GOT3 (cell line): ENCODE measurements at places on chromosomes 6 and 20.

DNA sequence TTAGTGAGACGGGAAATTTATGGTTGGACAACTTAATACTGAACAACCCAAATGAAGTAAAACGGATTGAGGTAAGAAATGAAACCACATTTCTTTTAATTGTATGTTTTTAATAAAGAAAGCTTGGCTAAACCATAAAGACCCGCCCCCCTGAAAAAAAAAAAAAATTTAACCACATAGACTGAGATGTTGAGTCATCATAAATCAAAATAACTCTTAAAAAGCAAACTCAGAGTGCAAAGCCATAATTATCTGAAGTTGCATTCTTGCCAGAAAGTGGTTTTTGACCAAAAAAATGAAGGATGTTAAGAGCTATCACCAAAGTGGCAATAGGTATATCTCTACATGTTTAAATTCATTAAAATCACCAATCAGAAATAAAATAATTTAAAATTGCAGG is 101.8 kb upstream of the COL21A1 start:
- no peak for DNase-seq

GRCh38 chr6:33947916-33948594 is 144.3 kb upstream of the MLN start:
- DNase-seq = no peak

DNA sequence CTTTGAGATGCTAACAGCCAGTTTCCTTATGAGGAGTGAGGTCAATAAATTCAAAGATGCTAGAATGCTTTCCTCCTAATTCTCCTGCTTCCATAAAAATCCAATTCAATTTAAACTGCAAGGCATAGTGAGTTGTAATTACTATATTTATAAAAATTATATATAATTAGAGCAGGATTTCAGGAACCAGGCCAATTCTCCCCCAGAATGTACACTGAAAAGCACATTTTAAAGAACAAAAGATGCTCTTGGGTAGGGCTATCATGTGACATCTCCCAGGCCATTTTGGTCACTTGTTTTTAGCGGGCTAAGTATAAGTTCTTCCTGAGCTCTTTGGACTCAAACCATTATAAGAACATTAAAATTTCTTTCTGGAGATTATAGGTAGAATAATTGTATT is 195.7 kb upstream of the KCNG1 start:
- DNase-seq = no peak

- no peak for DNase-seq
Measured at GRCh38 chr6:144634371-144634770, 349.2 kb downstream of the UTRN start.

DNA sequence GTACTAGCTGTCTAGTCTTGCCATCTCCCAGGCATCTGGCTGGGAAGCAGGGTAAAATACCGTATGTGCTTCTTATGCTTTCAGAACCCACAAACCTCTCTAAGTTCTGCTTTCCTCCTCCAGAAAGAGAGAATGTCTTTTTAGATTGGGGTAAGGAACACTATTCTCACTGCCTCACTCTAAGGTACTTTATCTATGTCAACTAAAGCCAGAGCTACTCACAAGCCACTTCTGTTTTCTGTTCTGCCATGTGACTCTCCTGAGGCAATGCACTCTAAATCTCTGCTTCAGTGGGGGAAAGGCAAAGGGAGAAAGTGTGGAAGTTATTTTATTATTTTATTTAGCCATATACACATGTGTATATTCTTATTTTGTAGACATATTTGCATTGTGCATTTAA is 15.6 kb downstream of the MEP1A start:
- no peak for DNase-seq

- no peak for DNase-seq
Measured at GRCh38 chr6:135274561-135275293, 93.6 kb downstream of the MYB start.

GRCh38 chr20:46894579-46894958 is at the start of gene EYA2:
TSS of gene EYA2 (plus strand) at chr20:46894843. CDS start at chr20:46990011, 95,168 bp downstream.
- DNase-seq = no peak

DNA sequence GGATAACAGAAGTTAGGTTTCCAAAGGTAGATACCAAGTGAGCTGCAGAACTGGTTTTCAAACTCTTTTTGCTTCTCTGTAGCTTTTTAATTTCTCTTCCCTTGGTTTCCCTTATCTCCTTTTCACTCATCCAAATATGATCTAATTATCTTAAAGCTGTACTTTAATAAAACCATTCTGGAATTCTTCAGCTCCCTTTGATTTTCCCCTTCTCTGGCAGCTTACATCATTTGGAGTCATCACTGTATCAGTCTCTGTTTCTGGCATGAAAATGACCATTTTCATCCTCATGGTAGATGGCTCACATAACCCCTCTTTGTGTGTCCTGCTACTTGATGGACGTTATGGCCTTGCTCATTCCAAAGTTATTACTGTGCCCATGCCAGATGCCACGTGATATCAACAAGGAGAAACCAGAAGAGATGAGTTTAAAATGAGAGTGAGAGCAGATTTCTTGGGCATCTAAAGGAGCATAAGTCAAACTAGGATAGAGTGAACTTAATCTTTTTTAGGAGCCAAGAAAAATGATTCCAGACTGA is 620.2 kb downstream of the QKI start:
- DNase-seq = no peak

DNA sequence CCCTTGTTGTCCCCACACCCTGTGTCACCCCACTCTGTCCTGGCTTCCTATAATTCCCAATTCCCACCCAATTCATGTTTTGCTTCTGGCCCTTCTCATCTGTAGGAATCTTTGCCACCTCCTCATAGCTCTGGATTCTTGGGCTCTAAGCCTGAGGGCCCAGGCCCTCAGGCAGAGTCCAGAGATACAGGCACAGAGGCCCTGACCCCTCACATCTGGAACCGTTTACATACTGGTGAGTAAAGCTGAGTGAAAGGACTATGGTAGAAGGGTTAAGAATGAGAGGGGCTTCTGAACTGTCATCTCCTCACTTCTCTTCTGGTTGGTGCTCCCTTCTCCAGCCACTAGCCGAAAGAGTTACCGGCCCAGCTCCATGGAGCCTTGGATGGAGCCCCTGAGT is 13.6 kb downstream of the PRRC2A start:
- no peak for DNase-seq
